ENCODE measurements at places on chromosomes 4 and X. TPM values are rescaled to one million over a fixed set of nuclear protein-coding genes. Genes with fewer than 3 reads are reported as not detected.

PRSS12 gene
- 0.77 TPM for total RNA-seq

HS6ST2 gene
- total RNA-seq = 1.1 TPM

SPANXC gene
- not detected for total RNA-seq

ZMAT1 gene
- 7.3 TPM for total RNA-seq

F8A2 gene
- total RNA-seq = not detected

ATG4A gene
- 23.4 TPM for total RNA-seq

SCRG1 gene
- total RNA-seq = not detected

MID1 gene
- total RNA-seq = 61.8 TPM

ADH7 gene
- not detected for total RNA-seq

SLC25A43 gene
- total RNA-seq = 6.5 TPM

GAGE12F gene
- total RNA-seq = not detected

FHIP1A gene
- 2.4 TPM for total RNA-seq

CT55 gene
- total RNA-seq = 0.21 TPM

CYSLTR1 gene
- 0.13 TPM for total RNA-seq

GAB1 gene
- 51.8 TPM for total RNA-seq

AMBN gene
- not detected for total RNA-seq

SLC6A14 gene
- not detected for total RNA-seq

SULT1B1 gene
- not detected for total RNA-seq

CFAP299 gene
- not detected for total RNA-seq

PTCHD1 gene
- total RNA-seq = 0.87 TPM

Measured in endothelial cell (in vitro differentiated cells).